Hypothalamus (tissue), 51 donors: ENCODE measurements at places on chromosomes 1 and 21.

DNA sequence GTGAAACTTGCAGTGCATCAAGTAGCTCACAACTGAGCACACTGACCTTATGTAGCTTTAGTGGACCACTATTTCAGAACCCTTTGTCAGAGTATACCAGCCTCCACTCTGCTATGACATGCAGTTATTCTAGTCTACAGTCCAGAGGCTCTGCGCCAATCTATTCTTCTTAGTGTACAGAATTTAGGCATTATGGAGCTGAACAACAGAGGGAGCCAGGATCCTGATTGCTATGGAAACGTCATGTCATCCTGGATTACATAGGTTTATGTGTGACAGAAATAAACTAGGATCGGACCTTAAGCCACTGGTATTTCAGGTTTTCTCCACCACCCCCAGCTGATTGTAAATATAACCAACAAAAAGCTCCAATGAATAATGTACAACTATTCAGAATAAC lies 48.1 kb upstream of the EEIG2 start:
- no peak for DNase-seq

DNA sequence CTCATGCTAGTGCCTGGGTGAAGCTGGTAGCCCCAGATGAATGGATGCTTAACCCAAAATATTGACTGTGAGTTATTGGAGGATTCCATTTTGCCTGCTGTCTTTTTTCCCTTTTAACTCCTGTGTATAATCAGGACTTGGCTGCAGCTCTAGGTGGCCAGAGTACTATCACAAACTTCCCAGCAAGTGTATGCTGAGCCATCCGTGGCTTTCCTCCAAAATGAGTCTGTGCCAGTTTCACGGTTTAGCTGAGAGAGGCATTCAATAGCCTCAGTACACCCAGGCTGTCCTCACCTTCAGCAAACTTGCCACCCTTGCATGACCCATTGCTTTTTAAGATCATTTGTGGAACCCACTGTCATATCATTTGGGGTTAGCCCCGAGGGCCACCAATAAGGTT lies 5.3 kb upstream of the DPT start:
- DNase-seq: no peak

DNA sequence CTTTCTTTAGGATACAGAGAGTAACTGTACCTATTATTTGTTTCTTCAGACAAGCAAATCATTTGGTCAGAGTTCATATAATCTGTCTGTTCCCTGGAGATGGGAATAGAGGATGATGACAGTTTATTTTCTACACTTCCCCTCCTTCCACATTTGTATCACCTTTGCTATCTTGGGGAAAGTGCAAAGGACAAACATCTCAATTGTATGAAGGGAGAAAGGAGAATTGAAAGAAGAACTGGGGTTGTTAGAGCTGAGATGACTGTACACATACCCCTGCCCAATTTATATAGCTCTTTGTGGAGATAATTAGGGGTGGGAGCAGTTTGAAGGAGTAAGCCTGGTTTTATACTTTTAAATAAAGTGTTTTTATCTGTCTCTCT lies 14.0 kb downstream of the POLR3GL start:
- DNase-seq: no peak

DNA sequence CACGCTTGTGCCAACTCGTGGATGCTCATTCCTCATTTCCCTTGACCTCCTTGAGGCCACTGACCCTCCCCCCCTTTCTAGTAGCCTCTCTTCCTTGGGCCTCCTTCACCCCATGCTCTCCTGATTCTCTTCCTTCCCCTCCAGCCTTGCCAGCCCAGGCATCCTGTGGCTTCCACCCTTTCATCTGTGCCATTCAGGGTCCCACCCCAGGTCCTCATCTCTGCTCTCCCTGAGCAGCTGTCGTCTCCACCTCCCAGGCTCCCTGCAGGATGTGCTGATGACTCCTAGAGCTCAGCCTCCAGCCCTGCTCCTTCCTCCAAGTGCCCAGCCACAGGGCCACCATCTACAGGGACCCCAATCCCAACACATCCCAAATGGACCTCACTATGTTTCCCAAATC lies 197.4 kb downstream of the GRIK3 start:
- DNase-seq: no peak

DNA sequence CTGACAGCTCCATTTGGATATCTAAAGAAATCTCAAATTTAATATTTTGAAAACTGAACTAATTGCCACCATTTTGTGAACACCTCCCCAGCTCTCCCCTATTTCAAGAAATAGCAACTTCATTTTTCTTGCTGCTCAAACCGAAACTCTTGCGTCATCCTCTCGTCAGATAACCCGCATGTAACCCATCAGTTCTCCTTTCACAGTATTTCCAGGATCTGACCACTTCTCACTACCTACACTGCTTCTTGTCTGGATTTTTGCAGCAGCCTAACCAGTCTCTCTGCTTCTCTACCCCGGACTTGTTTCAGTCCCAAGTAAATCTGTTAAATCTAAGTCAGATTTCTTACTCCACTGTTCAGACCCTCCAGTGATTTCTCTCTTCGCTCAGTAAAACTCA lies 75.6 kb downstream of the MTR start:
- no peak for DNase-seq

- DNase-seq: no peak
These were observed 13.0 kb upstream of the CNIH4 start for GRCh38 chr1:224343679-224344078.

DNA sequence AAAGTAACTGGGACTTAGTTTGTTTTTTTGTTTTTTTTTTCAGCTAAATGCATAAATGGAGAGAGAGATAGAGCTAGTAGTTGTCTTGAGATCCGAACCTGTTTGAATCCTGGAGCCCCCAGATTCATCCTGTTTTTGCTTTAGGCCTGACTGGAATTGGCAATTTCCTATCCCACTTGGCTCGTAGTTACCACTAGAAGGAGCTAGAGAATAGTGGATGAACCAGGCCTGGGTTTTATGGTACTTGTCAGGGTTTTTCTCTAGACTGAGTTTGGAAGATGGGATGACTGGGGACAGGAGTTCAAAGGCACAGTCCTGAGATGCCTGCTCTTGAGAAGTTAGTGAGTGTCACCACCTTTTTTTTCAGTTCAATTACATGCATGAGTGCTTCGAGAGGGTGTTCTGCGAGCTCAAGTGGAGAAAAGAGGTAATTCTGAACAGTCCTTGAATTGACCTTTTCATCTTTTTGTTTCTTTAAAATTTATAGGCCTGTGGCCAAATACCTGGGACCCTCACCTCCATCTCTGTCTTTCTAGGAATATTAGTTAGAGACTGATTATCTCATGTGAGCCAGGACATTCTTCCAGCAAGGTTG lies 23.4 kb downstream of the CELF3 start:
- no peak for DNase-seq

GRCh38 chr21:33434770-33435360 lies 31.7 kb downstream of the IFNGR2 start:
- no peak for DNase-seq

- DNase-seq: no peak
These were observed 20.8 kb downstream of the ELK4 start for GRCh38 chr1:205610901-205611466.

- peak; percentile 29 for DNase-seq
These were observed 630 bp downstream of the MTF2 start for GRCh38 chr1:93079685-93080141.

- DNase-seq: no peak
These were observed 28.0 kb downstream of the TBX15 start for GRCh38 chr1:118960026-118960561.

- DNase-seq: no peak
These were observed 1030.3 kb upstream of the ADGRL4 start for GRCh38 chr1:80036690-80037432.

GRCh38 chr1:59360170-59360569 lies 63.3 kb downstream of the FGGY start:
- DNase-seq: no peak

- DNase-seq: no peak
These were observed 25.1 kb downstream of the COL6A2 start for GRCh38 chr21:46122758-46123683.

DNA sequence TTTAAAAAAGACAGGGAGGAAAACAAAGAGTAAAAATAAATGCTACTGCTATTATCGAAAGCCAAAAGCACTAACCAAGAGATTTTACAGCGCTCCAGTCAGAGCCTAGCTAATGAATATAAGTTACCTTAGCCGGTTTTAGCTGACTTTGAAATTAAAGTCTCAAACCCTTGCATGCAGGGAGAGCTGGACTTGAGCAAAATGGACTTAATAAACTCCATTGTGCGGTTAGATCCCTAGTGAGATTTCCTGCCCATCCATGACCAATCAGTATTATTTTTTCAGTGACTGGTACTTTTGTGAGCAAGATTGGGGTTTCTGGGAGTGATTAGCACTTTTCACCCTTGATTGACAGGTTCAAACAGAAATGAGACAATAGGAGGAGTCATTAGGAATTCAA lies 333.4 kb upstream of the ADGRL2 start:
- DNase-seq: no peak

DNA sequence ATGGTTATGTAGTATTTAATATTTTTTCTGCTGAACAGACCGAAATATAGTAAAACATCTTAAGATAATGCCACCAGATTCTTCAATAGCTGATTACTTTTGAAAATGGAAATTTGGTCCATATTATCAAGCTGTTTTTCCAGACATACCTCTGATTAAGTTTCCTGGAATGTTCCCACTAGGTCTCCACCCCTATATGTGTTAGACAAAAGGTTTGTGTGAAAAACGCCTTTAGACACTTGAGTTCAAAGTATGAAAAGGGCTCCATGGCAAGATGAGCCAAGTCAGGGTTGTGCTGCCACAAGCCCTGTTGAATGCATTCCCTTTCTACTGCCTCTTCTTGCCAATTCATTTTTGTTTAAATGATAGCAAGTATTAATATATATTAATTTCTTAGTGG lies 52.7 kb downstream of the ZBTB17 start:
- no peak for DNase-seq

GRCh38 chr1:226560243-226560642 lies 11.7 kb downstream of the STUM start:
- DNase-seq: no peak

DNA sequence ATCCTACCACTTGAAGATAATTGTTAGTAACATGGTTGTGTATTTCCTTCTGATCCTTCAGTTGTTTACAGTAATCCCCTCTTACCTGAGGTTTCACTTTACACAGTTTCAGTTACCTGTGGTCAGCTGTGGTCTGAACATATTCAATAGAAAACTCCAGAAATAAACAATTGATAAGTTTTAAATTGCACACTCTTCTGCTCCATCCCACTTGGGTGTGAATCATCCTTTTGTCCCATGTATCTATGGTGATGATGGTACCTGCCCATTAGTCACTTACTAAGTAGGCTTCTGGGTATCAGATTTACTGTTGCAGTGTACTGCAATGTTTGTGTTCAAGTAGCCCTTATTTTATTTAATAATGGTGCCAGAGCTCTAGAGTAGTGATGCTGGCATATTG lies 62.5 kb downstream of the OSBPL9 start:
- no peak for DNase-seq

DNA sequence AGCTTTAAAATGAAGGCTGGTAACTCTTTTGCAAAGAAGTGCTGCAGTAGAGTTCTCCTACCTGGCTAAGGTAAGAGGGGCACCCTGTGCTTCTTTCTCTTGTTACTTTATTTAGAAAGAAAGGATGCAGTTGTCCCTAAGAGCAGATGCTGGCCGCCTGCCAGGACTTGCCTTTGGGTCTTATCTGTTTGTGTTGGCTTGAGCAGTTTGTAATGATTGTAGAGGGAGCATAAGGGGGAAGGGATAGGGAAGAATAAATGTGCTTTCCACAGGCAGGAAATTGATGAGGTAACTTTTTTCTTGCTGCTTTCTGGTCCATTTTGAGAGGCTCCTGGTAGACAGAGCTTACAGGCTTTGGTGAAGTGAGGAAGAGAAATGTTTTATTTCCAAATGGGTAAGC lies 229.6 kb downstream of the HHAT start:
- DNase-seq: no peak

DNA sequence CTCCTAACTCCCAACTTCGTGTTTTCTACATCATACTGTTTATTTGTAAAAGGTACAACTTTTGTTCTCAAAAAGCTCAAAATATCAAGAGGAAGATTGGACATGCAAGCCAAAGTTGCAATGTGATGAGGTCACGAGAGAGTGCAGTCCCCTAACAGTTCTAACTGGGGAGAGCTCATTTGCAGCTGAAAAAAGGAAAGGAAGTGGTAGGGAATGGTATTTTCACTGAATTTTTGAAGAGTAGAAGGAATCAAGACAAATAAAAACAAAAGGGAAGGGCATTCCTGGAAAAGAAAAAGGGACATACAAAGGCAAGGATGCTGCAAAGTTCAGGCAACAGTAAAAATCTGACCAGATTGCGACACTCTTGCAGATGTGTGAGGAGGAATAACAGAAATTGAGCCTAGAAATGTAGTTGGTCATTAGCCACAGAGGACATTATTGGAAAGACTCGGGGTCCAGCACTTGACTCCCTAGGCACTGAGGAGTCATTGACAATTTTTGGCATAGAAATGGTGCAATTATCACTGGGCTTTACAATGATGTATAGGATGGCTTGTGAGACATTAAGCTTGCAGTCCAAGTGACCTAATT lies 67.9 kb downstream of the TBX15 start:
- DNase-seq: no peak

- DNase-seq: no peak
These were observed 2.5 kb upstream of the SLC6A9 start for GRCh38 chr1:44033756-44034155.

DNA sequence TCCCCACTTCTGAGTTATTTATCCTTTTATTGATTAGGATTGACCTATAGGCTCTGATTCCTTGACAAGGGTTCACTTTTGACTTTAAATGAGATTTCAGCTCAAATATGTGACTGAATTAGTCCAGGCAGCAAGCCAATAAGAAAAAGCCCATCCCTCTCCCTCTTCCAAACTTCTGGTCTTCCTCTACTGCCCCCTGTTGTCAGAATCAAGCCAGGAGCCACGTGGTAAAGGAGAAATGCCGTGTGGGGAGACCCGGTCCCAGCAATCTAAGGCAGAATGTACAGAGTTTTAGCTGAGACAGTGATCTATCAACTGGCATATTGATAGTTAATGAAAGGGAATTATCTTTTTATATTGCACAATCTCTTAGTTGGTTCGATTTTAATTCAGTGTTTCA lies 5.2 kb downstream of the ADAMTS5 start:
- DNase-seq: no peak

GRCh38 chr21:32828908-32829307 lies 57.4 kb upstream of the PAXBP1 start:
- no peak for DNase-seq

- DNase-seq: no peak
These were observed 180.6 kb upstream of the C1orf105 start for GRCh38 chr1:172239901-172240300.

GRCh38 chr1:180926164-180926981 lies 13.7 kb downstream of the KIAA1614 start:
- DNase-seq: peak; percentile 36
